ENCODE measurements at places on chromosomes 12 and 14. TPM values are rescaled to one million over a fixed set of nuclear protein-coding genes. Genes with fewer than 3 reads are reported as not detected.

DNA sequence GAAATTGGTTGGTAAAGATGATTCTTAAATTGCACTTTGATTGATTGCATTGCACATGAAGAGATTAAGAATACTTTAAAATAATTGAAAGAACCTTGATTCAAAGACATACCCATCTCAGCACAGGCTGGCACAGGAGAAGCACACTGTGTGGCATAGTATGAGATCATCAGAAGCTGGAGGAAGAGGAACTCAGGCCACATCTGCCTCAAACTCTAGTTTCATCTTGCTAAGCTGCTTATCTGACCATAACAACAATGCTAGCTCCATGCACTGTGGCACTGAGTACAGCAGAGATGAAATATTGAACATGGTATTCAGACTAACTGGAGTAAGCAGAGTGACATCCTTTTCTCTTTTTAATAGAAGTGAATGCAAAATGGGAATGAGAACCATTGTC is 99.1 kb downstream of the TBC1D30 start:
- H3K36me3 ChIP-seq = no peaks in the 10 kb centered on the region
- H3K27ac ChIP-seq = no peak overlapping the region
- DNase-seq = no peak
- no peak overlapping the region for H3K4me3 ChIP-seq

DNA sequence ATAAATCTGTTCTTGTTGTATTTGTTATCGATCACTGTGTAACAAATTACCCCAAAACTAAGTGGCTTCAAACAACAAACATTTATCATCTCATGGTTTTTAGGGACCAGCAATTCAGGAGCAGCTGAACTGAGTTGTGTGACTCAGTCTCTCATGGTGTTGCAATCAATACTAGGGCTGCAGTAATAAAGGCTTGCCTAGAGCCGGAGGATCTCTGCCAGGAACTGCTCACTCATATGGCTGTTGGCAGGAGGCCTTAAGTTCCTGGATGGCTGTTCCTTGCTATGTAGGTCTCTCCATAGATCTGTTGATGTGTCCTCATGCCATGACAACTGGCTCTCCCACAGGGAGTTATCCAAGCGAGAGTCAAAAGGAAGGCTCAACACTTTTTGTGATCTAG is 3.8 kb upstream of the PSMC6 start:
- no peak overlapping the region for H3K4me3 ChIP-seq
- H3K27me3 ChIP-seq = no peaks in the 10 kb centered on the region
- DNase-seq = peak; percentile 54
- H3K4me1 ChIP-seq = peaks cover 21% of the 10 kb centered on the region

The TMPRSS12 gene
- total RNA-seq = not detected

GRCh38 chr12:114888928-114889584 is 205.1 kb upstream of the TBX3 start:
- DNase-seq = no peak
- peaks cover 9% of the 10 kb centered on the region for H3K4me1 ChIP-seq
- H3K36me3 ChIP-seq = no peaks in the 10 kb centered on the region
- no peaks in the 10 kb centered on the region for H3K27me3 ChIP-seq
- no peak overlapping the region for H3K4me3 ChIP-seq

DNA sequence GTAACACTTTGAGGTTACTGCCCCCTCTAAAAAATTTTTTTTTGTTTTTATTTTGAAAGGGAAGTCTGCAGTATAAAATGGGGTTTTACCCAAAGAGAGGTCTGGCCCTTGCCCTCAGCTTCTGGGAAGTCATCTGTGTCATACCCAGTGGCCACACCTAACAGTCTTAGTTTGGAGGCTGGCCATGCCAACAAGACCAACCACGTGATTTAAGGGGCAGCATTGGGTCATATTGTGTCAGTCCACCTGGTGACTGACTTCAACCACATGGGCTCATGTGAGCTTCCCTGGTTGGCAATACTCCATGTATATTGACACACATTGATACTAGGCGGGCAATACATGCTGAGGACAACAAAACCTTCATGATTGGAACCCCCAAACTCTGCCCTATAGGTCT is 173.9 kb downstream of the GXYLT1 start:
- H3K4me3 ChIP-seq = no peak overlapping the region
- H3K36me3 ChIP-seq = no peaks in the 10 kb centered on the region
- H3K27ac ChIP-seq = no peak overlapping the region
- peaks cover 2% of the 10 kb centered on the region for H3K4me1 ChIP-seq
- H3K27me3 ChIP-seq = no peaks in the 10 kb centered on the region
- DNase-seq = no peak

DNA sequence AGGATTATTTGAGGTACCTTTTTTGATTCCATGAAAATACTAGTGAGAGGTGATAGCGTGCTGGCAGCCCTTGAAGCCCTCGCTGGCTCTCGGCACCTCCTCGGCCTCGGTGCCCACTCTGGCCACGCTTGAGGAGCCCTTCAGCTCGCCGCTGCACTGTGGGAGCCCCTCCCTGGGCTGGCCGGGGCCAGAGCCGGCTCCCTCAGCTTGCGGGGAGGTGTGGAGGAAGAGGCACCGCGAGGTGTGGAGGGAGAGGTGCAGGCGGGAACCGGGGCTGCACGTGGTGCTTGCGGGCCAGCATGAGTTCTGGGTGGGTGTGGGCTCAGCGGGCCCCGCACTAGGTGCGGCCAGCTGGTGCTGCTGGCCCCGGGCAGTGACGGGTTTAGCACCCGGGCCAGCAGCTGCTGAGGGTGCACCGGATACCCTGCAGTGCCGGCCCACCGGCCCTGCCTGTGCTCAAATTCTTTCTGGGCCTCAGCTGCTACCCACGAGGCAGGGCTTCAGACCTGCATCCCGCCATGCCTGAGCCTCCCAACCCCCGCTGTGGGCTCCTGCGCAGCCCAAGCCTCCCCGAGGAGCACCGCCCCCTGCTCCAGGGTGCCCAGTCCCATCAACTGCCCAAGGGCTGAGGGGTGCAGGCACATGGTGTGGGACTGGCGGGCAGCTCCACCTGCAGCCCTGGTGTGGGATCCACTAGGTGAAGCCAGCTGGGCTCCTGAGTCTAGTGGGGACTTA is 7.4 kb downstream of the MOK start:
- H3K27ac ChIP-seq = no peak overlapping the region
- H3K27me3 ChIP-seq = no peaks in the 10 kb centered on the region
- H3K36me3 ChIP-seq = no peaks in the 10 kb centered on the region
- no peak for DNase-seq

DNA sequence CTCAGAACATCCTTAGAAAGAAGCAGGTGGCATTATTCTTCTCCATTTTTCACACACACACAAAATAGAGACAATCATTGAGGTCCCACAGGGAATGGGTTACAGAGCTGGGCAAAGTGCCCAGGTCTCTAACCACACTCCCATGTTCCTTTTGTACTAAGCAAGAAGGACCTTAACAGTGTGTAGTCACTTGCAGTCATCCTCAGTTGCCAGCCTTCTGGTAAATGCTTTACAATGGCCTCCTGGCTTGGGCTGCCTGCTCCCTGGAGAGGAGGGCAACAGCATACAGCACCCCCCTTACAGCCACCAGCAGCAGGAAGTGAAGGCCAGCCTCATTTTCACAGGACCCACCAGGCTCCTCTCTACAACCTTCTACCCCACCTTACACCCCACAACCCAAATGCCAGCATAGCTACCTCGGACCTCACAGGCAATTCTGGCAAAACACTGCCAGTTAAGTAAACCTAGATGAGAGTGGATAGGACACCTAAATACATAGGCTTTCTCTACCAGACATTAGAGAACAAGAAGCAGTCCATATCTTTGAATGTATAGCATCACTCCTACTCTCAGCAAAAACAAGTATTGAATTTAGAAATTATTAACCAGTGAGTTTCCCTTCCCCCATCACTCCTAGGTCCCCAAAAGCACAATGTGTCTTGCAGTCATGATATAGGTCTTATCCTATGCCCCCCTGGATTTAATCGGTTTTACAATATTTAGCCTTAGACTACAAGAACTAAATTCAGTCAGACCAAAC is 88.1 kb downstream of the PPP2R5E start:
- peaks cover 13% of the 10 kb centered on the region for H3K4me1 ChIP-seq
- no peak overlapping the region for H3K4me3 ChIP-seq
- H3K27ac ChIP-seq = no peak overlapping the region
- no peaks in the 10 kb centered on the region for H3K27me3 ChIP-seq

The PHLDA1 gene
- 4.2 TPM for total RNA-seq

The LTB4R gene
- 7.2 TPM for total RNA-seq

DNA sequence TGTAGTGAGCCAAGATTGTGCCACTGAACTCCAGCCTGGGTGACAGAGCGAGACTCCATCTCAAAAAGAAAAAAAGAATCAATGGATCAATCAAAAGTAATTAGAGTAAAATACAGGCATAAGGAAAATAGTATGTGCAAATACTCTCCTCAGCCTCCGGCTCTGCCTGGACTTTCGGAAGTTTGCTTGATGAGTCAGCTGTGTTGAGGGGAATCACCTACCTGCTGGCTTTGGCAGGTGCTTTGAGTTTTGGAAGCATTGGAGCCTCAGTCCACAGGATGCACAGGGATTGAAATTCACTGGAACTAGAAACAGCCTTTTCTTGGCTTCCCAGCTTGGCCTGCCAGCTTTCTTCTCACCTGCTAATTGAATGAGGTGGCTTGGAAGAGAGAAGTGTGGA is 268.2 kb downstream of the PCNX1 start:
- no peak for DNase-seq
- no peak overlapping the region for H3K27ac ChIP-seq
- no peaks in the 10 kb centered on the region for H3K27me3 ChIP-seq
- H3K4me1 ChIP-seq = no peaks in the 10 kb centered on the region
- H3K4me3 ChIP-seq = no peak overlapping the region

DNA sequence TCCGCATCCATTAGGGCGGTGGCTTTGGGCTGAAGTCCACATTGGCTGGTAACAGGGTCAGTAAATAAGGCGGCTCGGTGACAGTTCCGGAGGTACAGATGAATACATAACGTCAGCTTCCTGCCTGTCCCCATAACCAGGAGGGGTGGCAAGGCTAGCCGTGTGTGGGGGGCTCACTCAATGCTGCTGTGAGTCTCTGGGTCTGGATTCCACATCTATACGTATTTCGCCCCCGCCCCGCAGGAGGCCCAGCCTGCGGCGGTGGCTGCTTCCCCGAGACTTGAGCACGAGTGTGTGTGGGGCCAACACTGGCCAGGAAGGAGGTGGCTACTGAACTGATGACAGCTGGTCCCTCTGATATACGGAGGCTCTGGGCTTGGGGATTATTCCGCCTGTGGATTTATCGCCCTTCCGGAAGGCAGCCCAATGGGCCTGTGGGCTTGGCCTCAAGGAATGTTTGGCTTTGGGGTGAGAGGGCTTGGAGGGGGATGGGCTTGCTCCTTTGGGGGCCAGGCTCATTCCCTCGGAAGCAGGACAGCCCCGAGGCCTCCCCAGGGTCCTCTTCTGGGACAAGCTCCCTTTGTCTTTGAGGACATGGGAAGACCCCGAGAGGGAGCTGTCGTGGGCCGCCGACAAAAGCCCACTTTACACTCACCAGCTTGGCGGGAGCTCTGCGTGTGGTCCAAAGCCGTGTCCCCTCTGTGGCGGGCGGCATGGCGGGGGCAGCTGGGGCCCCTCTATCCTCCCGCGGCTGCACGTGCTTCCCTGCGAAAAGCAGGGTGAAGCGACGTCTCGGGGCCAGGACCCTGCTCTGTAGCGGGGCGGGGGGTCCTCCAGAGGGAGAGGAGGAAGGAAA is 82.1 kb downstream of the KIF26A start:
- H3K27ac ChIP-seq = no peak overlapping the region
- no peaks in the 10 kb centered on the region for H3K36me3 ChIP-seq
- no peak overlapping the region for H3K4me3 ChIP-seq
- H3K27me3 ChIP-seq = no peaks in the 10 kb centered on the region

The PPP1R36 gene
- total RNA-seq = 8.6 TPM

DNA sequence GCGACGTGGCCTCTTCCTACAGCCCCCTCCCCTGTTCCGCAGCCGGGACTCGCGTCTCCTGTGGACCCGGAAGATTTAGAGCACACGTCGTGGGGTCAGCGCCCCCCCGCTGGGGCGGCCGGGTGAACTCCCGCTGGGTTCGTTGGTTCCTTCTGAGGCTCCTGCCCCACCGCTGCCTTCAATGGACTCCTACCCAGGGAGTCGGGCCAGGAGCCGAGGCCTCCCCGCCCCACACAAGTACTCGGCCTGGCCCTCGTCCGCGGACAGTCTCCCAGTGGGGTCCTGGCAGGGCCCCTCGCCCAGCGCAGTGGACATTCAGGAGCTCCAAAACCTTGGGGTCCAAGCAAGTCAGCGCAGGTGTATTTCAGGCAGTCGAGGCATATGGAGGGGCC is 1.2 kb downstream of the MMP17 start:
- no peaks in the 10 kb centered on the region for H3K36me3 ChIP-seq
- H3K4me3 ChIP-seq = peak overlapping the region; percentile 28
- DNase-seq = no peak
- H3K27me3 ChIP-seq = peaks cover 77% of the 10 kb centered on the region

DNA sequence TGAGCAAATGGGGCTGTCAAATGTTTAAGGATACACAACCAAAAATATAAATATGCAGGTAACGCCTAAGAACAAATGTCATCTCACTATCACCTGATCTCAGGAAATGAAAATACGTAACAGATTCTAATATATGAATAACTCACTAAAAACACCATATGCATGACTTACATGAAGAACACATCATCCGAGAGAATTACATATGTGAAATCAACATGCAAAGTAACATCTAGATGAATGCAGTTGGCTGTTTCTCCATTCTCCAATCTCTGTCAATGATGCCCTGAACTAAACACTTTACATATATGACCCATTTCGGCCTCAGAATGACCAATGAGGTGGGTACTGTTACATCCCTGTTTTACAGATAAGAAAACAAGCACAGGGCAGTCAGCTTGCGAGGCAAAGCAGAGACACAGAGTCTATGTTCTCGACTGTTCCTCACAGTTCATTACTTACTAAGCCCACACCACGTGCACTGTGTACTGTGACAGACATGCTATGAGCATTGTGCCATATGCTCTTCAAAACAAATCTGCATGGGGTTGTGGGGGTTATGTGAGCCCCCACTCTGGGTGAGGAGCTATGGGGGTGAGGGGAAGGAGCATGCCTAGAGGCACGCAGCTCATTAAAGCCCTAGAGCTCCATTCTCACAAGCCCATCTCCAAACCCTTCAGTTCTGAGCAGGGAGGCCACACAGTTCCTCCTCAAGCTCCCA is 42.6 kb downstream of the ZFYVE21 start:
- no peak overlapping the region for H3K4me3 ChIP-seq
- no peaks in the 10 kb centered on the region for H3K36me3 ChIP-seq
- H3K27me3 ChIP-seq = no peaks in the 10 kb centered on the region
- no peak for DNase-seq
- H3K4me1 ChIP-seq = no peaks in the 10 kb centered on the region

The LGMN gene
- 26.5 TPM for total RNA-seq

The AHNAK2 gene
- total RNA-seq = 22.3 TPM

GRCh38 chr12:131505561-131505960 is 205.3 kb upstream of the SFSWAP start:
- no peaks in the 10 kb centered on the region for H3K36me3 ChIP-seq
- H3K4me1 ChIP-seq = no peaks in the 10 kb centered on the region
- DNase-seq = no peak
- H3K4me3 ChIP-seq = no peak overlapping the region

DNA sequence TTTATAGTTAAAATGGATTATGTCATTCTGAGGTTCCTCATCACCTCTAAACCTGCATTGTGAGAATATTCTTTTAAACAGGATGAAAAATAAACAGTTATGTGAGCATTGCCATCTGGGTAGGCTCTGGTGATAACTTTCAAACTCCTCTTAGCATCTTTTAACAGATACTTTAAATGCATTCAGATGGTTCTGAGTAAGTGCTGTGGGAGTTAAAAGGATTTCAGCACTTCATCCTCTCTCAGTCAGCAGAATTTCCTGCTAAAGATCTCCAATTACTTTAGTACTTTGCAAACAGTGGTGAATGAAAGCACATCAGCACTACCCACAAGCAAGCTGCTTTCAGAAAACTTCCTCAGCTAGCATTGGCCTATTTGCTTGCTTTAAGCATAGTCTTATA is 59.3 kb upstream of the TMTC1 start:
- no peak for DNase-seq
- no peaks in the 10 kb centered on the region for H3K4me1 ChIP-seq
- no peak overlapping the region for H3K4me3 ChIP-seq
- H3K27me3 ChIP-seq = no peaks in the 10 kb centered on the region
- H3K36me3 ChIP-seq = no peaks in the 10 kb centered on the region
- no peak overlapping the region for H3K27ac ChIP-seq

Data from transverse colon (tissue), 4 donors.